ENCODE measurements at places on chromosomes 3 and 15.

DNA sequence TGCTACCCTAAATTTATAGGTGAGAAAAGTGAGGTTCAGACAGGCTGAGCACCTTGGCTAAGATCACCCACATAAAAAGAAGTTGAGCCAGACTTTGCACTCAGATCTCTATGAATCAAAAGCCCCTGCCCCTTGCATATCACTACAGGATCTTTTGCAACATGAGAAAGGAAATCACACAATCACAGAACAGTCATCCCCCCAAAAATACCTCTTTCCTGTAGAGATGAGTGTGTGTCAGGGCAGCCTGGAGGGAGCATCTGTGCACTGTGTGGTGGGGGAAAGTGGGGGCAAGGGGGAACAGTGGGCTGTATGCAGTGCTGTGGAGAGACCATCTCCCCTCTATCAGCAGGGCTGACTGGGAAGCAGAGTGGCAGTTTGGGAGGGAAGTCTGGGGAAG, 46.6 kb downstream of the EPHB3 start:
- DNase-seq = peak; percentile 22

DNA sequence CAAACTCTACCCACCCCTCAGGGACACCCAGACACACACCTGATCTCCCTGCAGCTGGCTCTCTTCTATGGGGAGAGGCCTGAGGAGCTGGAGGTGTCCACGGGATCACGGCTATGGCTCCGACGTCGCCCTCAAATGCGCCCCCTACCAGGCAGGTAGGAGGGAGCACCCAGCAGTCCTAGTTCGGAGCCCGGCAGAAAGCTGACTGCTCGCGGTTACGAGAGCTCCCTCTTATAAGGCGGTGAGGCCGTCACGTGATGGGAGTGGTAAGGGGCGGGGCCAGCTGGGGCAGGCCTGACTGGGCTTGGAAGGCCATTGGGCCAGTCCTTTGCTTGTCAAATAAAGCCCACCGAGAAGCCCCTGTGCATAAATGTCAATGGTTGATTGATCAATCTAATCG, at the start of gene PRR20G:
TSS of gene PRR20G (minus strand) at position 207 of the 400 bp plus-strand sequence. CDS start 681 bp downstream, outside the sequence.
- no peak for DNase-seq

DNA sequence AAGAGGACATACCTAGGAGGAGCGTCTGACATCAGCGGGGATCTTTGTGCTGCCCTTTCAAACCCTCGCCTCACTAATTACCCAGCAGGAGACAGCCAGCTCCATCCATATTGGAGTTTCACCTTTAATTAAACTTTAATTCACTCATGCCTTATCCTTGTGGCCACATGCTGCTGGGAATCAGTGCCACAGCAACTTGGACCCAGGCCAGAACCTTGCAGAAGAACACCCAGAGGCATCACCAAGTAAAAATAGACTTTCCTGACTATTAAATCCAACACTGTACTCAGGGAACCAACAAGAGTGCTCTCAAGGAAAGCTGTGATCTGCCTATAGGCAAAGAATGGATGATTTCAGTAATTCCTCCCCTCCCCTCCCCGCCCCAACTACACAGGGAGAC, 23.9 kb downstream of the EIF1B start:
- DNase-seq = no peak

- no peak for DNase-seq
Observed at GRCh38 chr15:48603123-48603500, 42.4 kb downstream of the FBN1 start.

All from activated T-cell treated with anti-CD3 and anti-CD28 coated beads, Interleukin-2, amount 50 U/mL, for 72 hours (primary cell).